ENCODE measurements at places on chromosomes 13 and 19.

GRCh38 chr19:14346279-14346678 lies 35.0 kb upstream of the ADGRE5 start:
- no peak for DNase-seq

DNA sequence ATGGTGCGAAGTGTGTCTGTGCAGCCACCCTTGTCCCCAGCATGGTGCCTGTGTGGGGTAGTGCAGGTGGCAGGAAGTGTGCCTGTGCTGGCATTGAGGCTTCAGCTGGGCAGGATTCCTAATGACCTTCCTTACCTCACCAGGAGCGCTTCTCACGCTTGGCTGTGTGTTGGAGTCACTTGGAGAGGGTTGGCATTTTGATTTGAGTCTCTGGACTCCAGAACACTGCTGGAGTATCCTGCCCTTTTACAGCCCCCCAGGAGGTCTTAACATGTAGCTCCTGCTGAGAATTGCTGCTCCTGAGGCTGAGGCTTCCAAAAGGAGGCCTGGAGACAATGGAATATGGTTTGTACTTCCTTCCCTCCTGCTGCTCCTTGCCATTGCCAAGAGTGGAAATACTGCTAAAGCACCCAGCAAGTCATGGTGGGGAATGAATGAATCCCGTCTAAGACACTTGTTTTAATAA lies 87.1 kb downstream of the ARHGEF7 start:
- no peak for DNase-seq

- no peak for DNase-seq
Measured at GRCh38 chr19:30712431-30713337, 340.5 kb downstream of the ZNF536 start.

DNA sequence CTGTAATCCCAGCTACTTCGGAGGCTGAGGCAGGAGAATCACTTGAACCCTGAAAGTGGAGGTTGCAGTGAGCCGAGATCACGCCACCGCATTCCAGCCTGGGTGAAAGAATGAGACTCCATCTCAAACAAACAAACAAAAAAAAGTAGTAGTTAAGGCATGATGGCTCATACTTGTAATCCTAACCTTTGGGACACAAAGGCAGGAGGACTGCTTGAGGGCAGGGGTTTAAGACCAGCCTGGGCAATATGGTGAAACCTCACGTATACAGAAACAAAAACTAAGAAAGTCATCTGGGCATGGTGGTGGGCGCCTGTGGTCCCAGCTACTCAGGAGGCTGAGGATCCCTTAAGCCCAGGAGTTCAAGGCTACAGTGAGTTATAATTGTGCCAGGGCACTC lies 1.8 kb downstream of the DNMT1 start:
- DNase-seq, result no peak

GRCh38 chr13:105816994-105817393 lies 718.5 kb downstream of the EFNB2 start:
- DNase-seq, result no peak

- DNase-seq, result no peak
Measured at GRCh38 chr13:78020861-78021260, 102.2 kb upstream of the EDNRB start.

- DNase-seq, result no peak
Measured at GRCh38 chr13:28447989-28448388, 46.9 kb downstream of the FLT1 start.

- DNase-seq, result no peak
Measured at GRCh38 chr13:53807251-53807834, 778.7 kb downstream of the OLFM4 start.

GRCh38 chr13:30737511-30738337 lies 2.4 kb downstream of the ALOX5AP start:
- no peak for DNase-seq

- DNase-seq, result no peak
Measured at GRCh38 chr19:39382991-39383828, 7.7 kb downstream of the PAF1 start.

DNA sequence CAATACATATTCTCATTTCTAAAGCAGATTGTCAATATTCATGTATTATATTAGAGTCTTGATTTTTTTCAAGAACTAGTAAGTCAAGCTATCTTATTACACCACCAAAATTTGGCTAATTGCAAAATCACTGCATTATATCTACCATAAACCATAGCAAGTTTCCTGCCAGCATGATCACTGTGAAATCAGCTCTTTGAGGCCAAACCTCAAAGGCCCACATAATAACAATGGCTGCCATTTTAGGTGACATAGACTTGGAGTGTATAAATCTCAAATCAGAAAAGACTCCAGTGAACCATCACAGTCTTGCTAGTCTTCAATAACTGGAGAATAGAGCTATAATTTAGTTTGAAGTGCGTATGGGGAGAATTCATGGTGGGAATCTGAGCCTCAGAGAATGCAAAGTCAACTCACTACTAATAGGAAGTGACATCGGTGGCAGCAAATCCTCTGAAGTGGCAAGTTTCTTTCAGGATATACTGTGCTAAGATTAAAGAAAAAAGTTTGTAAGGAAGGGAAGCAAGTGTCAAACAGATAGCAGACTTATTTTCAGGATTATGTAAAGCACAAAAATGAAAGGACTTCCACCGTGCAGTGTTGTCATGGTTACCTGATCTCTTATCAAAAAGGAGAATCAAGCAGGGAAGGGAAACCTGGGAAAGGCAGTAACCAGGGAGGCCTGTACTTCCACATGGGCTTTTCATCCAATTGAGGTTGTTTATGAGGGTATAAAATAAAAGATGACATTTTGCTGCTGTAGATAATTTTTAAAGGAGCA lies 117.4 kb upstream of the FNDC3A start:
- DNase-seq, result no peak

GRCh38 chr19:53626486-53626885 lies 5.3 kb upstream of the DPRX start:
- DNase-seq, result no peak

GRCh38 chr19:460877-461720 lies at the start of gene SHC2:
Gene SHC2 (minus strand): TSS chr19:461033. CDS start chr19:460996, 37 bp downstream.
- no peak for DNase-seq

GRCh38 chr13:94999871-95000270 lies 287.5 kb upstream of the SOX21 start:
- no peak for DNase-seq

- no peak for DNase-seq
Measured at GRCh38 chr13:32150794-32151193, 119.2 kb downstream of the FRY start.

DNA sequence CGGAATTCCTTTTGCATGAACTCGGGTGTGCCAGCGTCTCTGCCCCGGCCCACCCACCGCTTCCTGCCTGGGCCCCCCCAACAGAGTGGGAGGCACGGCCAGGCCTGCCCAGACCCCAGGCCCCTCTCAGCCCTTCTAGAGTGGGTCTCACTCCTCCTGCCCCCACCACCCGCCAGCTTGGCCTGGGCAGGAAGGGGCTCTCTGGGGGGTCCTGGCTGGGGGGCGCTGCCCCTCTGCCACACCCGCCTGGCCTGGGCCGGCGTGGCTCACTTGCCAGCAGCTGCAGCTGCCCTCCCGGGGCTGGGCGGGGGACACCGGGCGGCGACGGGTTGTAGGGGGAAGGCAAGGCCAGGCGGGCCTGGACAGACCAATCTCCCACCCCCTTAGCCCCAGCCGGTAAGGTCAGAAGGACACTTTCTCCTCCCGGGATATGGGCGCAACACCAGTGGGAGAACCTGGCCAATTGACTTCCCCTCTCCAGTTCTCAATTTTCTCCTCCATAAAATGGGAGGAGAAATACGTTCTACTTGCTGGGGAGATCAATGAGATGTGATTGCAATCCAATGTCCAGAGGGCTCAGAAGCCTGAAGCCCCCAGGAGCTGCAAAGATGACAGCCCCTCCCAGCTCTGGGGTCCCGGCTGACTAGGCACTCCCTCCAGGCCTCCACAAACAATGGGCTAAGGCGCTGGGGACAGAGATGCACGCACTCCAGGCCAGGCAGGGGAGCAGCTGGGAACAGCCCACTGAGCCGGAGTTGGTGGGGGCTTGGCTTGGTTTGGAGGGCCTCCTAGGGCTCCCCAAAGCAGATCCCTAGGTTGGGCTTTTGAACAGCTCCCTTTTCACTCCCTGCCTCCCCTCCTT lies 2.4 kb downstream of the CRLF1 start:
- no peak for DNase-seq

DNA sequence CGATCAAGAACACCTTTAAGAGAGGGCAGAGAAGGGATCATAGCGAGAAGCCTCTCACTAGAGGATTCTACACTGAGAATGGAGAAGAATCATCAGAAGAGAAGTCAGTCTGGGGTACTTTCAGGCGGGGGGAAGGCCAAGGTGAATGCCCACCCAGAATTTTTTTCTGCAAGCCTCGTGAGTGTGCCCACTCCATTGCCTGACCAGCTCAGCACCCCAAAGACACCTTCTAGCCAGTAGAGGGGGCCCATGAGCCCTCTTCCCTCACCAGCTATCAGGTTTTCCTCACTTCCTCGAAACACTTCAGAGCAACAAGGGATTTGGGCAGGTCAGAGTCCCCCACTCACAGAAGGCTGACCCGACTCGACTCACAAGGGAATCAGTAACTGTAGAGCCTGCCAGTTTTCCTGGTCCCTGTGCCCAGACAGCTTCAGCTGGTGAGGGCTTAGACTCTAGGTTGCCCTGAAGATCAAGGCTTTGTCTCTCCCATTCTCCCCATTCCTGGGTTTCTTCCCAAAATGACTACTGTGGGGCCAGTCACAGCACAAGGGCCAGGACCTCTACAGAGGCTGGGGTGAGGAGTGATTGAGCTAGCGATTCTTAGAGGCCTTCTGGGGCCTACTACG lies 18.4 kb downstream of the NLRP13 start:
- DNase-seq, result no peak

DNA sequence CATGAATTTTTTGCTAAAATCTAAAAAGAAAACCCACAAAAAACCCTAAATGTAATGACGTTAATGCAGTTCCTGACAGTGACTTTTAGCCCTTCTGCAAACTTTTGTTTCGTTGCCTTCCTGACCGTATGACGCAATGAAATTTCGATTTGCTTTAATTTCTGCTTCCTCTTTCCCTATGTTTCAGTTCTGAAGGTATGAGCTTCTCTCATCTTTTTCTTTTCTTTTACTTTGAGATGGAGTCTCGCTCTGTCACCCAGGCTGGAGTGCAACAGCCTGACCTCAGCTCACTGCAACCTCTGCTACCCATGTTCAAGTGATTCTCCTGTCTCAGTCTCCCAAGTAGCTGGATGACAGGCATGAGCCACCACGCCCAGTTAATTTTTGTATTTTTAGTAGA lies 6.1 kb upstream of the LILRA5 start:
- no peak for DNase-seq

- DNase-seq, result no peak
Measured at GRCh38 chr19:55488986-55489710, 912 bp downstream of the SSC5D start.

DNA sequence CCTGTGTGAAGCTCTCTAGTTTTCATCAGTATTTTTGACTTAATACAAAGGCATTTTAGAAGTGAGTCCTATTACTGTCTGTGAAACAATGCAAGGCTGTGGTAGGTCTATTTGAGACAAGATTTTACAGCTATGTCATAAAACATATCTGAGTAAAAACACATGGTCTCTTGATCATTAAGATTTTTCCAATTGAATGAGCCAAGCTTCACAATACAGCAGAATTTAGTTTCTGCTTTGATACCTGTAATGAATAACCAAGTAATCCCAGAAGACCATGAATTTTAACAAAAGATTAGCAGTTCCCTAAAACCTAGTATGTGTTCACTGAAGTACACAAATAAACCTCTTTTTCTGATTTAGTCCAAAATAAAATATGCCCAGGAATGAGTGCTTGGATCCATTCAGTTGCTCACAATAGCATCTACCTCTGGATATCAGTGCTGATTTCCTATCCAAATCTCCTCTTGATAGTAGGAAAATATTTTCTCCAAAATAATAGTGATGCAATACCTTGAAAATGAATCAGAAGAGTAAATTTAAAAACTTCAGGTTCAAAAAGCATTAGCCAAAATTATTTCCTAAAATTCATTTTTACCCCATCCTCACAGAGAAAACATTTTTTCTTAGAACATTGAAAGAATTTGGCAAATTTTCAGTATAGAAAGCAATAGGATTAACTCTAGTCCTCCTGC lies 533.5 kb upstream of the SGCG start:
- no peak for DNase-seq

DNA sequence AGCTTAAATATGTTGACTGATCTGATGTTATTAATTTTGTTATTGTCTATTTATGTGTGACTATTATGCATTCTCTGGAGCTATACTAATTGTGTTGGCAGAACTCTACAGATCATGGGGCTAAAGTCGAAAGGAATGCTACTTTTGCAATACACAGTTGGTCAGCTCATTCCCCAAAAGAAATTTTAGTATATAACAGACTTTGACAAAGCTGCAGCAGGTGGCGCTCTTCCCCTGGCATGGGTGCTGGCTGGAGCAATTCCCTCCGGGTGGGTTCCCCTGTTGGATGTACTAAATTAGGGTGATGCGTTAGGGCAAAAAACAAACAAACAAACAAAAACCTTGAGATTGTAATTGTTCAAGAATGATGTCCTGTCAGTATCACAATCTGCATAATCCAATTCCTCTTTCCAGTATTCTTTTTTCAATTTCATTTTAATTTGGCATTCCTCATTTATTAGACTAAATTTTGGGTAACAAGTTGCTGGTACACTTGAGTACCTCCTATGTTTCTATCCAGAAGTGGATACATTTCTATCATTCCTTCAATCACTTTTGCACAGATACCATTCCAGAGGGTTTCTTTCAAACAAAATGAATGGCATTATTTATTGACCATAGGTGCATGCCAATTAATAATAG lies 322.8 kb upstream of the EDNRB start:
- no peak for DNase-seq

- DNase-seq, result no peak
Measured at GRCh38 chr13:79445968-79446645, 34.8 kb upstream of the NDFIP2 start.

DNA sequence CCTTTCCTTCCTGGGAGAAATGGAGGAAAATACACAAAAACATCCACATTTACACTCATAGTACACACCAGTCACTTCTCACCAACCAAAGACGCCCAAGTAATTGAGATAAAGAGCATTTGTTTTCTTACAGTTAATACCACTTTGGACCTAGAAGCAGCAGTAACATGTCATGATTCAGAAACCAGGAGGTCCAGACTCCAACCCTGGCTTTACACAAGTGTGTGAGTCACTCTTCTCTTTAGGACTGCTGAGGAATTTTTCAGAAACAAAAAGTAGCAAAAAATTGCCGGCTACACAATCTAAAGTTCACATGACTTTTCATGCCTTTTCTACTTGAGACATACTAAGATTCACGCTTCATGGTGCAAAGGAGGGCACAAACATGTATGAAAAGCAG lies 42.1 kb downstream of the TUBGCP3 start:
- DNase-seq, result no peak

Data from omental fat pad (tissue), 4 donors.